ENCODE measurements at places on chromosomes 6 and 20. TPM values are rescaled to one million over a fixed set of nuclear protein-coding genes. Genes with fewer than 3 reads are reported as not detected.

The PTCHD4 gene
- 8.0 TPM for total RNA-seq

The ARMH2 gene
- total RNA-seq, result not detected

The PXDC1 gene
- total RNA-seq, result 153 TPM

The TMEM217 gene
- total RNA-seq, result 13.8 TPM

The RPN2 gene
- 312 TPM for total RNA-seq

The GABRR1 gene
- total RNA-seq, result not detected

The CGA gene
- total RNA-seq, result not detected

The TNF gene
- total RNA-seq, result 4.4 TPM

The CALHM4 gene
- total RNA-seq, result not detected

The COL20A1 gene
- not detected for total RNA-seq

The RPP40 gene
- 6.9 TPM for total RNA-seq

The PRR18 gene
- total RNA-seq, result not detected

DNA sequence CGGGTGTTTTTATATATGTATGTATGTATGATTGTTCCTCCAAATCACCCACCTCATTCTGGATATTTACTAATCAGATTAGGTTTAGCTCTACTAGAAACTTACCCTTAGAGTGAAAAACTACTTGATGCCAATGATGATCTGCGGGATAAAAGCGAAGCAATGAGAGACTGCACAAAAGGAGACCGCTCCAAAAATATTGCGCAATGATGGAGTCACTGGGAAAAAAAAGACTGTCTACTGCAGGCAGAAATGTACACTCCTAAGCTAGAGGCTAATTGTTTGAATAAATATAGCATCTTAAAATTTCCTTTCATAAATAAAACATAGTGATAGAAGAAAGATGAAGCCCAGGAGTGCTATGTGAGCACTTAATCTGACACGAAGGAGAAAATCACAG, 7.3 kb downstream of the RAB32 start:
- DNase-seq, result no peak

GRCh38 chr6:152093711-152094110, 286.2 kb downstream of the ESR1 start:
- no peak for DNase-seq

DNA sequence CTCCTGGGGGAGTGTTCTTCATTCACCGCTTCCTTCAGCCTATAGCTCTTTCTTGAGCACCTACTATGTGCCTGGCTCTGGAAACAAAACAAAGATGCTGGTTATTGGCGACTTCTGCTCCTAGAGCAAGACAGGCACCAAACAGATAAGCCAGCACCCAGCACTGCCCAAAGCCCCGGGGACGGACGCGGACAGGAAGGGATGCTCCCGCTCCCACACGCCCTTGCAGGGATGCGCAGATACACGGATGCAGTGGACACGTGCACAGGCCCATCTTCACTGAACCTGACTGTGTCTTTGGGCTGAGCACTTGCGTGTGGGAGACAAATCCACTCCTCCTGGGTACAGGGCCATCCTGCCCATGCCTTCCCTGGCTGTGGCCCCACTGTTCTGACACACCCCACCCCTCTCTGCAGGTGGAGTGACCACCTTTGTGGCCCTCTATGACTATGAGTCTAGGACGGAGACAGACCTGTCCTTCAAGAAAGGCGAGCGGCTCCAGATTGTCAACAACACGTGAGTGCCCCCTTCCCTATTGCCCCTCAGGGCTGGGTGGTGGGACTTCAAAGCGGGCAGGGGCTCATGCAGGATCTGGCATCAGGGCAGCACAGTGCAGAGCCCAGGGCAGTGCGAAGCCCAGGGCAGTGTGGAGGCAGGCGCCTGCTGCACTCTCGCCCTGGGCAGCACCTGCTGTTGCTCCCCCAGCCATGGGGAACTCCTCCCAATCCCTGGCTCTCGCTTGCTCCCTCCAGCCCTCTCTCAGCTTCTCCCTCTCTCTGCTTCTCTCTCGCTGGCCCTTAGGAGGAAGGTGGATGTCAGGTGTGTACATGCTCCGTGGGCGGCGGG, 39.9 kb downstream of the SRC start:
- DNase-seq, result no peak

- no peak for DNase-seq
Measured at GRCh38 chr20:7935027-7935551, 5.2 kb downstream of the HAO1 start.

DNA sequence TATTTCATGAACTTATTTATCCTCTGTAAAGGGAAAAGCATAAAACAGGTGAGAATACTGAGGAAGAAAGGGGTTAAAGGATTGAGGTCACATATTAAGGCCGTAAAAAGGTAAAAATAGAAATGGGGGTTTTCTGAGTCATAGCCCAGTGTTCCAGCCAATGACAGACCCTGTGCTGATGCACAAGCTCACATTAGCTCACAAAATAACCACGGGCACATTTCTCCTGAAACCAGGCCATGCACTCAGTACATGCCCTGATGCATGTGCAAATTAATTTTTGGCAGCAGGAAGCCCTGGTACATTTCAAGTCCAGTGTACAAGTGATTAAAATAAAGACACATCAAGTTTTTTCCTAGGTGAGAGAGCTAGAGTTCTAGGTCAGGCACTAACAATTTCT, 194.4 kb downstream of the TMEM200A start:
- no peak for DNase-seq

- DNase-seq, result no peak
Measured at GRCh38 chr6:122692807-122693580, 82.8 kb downstream of the PKIB start.

- no peak for DNase-seq
Measured at GRCh38 chr6:165236326-165236725, 73.1 kb downstream of the C6orf118 start.

- no peak for DNase-seq
Measured at GRCh38 chr6:116446399-116446798, 14.8 kb upstream of the CALHM6 start.

GRCh38 chr6:53210811-53211210, 62.2 kb upstream of the GCM1 start:
- no peak for DNase-seq

- DNase-seq, result no peak
Measured at GRCh38 chr20:47610945-47611250, 109.2 kb downstream of the NCOA3 start.

DNA sequence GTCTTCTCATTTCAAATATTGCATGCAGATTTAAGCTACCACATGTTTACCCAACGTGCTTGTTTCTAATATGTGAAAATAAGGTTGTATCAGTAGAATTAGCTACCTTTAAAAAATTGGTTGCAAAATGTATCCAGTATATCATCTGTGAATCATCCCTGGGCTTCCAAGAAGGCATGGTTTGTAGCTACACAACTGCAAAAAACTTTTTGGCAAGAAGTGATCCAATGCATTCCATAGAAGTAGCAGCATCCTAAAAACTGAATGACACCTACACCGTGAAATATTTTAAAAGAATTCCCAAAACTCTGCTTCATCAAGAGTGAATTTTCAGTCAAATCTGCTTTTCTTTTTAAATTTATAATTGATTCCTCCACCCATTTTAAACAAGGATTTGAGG, 89.1 kb downstream of the AIG1 start:
- DNase-seq, result no peak

- no peak for DNase-seq
Measured at GRCh38 chr6:11806561-11807317, 28.1 kb upstream of the ADTRP start.

DNA sequence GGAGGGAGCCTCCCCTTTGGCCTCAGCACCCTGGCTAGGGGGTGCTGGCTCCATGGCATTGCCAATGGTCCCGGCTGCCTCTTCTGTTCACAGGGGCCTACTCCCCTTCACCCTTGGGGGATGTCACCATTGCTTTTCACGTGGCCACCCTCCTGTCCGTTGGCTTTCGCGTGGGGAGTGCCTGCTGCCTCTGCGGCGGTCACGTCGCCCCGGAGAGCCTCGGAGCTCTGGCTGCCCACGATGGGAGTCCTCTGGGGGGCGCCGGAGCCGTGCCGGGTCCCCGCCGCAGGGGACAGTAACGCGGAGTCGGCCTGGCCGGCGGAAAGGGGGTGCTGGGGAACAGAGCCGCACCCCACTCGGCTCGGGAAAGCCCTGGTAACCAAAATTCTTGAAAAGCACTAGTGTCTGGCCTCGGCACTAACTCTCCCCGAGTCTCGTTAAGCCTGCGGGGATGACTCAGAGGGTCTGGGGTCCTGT, 661 bp upstream of the HEBP2 start:
- no peak for DNase-seq

DNA sequence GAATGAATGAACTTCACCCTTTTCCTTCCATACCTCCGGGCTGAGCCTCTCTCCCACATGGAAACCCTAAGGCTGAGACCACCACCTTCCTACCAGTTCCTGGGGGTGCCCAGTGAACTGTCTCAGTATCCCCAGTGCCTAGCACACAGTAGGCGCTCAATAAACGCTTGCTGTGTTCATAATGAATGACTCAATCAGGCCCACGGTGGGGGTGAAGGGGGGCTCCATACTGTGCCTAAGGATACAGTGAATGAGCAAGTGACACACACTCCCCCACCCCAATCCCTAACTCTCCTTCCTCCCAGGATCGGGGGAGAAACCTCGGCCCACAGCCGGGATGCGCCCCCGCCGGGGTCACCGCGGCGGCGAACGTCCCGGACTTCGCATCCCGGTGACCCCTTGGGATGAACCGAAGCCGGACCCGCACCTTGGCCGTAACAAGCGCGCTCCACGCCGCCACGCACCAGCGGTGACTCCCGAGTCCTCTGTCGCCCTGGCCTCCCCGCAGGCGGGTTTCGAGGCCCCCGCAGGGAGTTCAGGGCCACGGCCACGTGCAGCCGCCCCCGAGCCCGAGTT, 592 bp downstream of the KCNG1 start:
- DNase-seq, result no peak

DNA sequence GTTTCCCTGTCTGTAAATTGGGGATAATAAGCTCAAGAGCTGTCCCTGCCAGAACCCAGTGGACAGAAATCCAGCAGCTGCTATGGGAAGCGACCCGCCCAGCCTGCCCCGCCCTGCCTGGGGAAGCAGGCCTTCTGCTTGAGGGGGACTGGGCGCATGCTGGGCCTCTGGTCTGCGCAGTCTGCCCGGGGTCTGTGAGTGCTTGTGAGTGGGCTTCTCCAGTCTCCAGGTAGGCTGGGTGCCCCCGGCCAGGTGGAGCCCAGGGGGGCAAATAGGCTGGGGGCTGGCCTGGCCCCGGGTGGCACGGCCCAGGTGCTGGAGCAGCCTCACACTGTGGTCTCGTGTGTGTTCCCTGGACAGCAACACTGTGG, 648 bp upstream of the RBBP8NL start:
- no peak for DNase-seq

GRCh38 chr20:20410678-20411077, 42.8 kb downstream of the INSM1 start:
- no peak for DNase-seq

GRCh38 chr6:41757931-41758640, 10.9 kb upstream of the PGC start:
- no peak for DNase-seq

DNA sequence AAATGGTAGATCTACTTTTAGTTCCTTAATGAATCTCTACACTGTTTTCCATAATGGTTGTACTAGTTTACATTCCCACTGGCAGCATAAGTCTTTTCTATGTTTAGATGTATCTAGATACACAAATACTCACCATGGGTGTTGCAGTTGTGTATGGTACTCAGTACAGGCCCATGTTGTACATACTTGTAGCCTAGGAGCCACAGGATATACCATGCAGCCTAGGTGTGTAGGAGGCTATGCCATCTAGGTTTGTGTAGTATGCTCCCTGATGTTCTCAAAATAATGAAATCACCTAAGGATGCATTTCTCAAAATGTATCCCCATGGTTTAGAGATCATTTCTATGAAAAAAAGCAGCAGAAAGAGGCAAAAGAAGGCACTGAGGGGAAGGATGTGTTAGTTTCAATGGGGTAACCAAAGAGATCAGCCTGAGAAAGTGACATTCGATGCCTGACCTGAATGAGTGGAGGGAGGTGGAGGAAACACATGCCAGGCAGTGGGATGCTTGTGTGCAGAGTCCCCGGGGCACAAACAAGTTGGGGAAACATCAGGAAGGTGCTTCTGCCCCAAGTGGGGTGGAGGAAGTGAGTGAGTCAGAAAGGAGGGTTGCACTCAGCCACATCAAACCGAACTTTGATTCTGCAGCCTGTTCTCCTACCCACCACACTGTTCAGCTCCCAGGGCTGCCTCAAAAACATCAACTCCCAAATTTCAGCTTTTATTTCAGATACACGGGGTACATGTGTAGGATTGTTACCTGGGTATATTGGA, 191.2 kb downstream of the ZNF217 start:
- DNase-seq, result no peak

- no peak for DNase-seq
Measured at GRCh38 chr20:34558320-34559218, at the start of gene MAP1LC3A. MAP1LC3A (plus strand) TSS chr20:34558718; CDS start chr20:34558869, 151 bp downstream.

- DNase-seq, result no peak
Measured at GRCh38 chr6:40330301-40330721, 256.9 kb downstream of the LRFN2 start.

DNA sequence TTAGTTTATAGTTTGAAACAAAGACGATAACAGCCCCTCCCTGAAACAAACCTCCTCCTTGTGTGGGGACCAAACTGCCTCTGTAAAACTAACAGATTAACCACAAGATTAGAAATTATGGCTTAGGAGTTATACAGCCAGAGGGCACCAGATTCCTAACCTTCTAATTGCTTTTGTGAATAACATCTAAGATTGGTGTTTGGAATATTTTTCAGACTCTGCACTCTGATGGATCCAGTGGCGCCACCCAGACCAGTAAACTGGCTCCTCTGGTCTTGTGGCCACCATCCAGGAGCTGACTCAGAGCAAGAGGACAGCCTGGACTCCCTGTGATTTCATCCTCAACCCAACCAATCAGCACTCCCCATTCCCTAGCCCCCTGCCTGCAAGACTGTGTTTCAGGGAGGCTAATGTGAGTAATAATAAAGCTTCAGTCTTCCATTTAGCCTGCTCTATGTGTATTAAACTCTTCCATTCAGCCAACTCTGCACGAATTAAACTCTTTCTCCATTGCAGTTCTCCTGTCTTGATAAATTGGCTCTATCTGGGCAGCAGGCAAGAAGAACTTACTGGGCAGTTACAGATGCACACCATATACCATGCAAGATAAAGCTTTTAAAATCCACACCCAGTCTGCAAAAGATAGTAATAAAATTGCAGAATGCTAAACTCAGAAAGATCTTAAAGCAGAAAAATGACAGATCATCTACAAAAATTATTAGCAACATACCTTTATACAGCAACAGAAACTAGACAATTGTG, 58.5 kb upstream of the SLC22A16 start:
- DNase-seq, result no peak

- no peak for DNase-seq
Measured at GRCh38 chr6:75693534-75693933, 55.5 kb upstream of the MYO6 start.

- no peak for DNase-seq
Measured at GRCh38 chr20:13717631-13718044, 67.1 kb downstream of the ESF1 start.

DNA sequence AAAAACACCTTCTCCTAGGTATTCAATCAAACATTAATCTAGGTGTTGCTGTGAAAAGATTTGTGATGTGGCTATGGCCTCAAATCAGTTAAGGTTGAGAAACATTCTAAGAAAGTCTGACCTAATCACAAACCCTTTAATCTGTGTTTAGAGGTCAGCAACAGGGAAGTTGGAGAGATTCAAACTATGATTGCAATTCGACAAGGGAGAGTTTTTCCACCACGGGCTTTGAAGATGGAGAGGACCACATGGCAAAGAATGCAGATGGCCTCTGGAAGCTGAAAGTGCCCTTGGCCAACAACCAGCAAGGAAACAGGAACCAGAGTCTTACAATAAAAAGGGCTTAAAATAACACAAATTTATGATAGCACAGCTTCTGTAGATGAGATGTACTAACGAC, 29.6 kb upstream of the LGSN start:
- no peak for DNase-seq

GRCh38 chr20:37880726-37881591, 22.0 kb upstream of the VSTM2L start:
- DNase-seq, result no peak

- no peak for DNase-seq
Measured at GRCh38 chr6:101393251-101393828, at the start of gene GRIK2. GRIK2 (plus strand) TSS chr6:101393708.
